ENCODE measurements at places on chromosomes 4 and X. TPM values are rescaled to one million over a fixed set of nuclear protein-coding genes. Genes with fewer than 3 reads are reported as not detected.

Gene RAB40AL
- total RNA-seq, result 0.68 TPM

DNA sequence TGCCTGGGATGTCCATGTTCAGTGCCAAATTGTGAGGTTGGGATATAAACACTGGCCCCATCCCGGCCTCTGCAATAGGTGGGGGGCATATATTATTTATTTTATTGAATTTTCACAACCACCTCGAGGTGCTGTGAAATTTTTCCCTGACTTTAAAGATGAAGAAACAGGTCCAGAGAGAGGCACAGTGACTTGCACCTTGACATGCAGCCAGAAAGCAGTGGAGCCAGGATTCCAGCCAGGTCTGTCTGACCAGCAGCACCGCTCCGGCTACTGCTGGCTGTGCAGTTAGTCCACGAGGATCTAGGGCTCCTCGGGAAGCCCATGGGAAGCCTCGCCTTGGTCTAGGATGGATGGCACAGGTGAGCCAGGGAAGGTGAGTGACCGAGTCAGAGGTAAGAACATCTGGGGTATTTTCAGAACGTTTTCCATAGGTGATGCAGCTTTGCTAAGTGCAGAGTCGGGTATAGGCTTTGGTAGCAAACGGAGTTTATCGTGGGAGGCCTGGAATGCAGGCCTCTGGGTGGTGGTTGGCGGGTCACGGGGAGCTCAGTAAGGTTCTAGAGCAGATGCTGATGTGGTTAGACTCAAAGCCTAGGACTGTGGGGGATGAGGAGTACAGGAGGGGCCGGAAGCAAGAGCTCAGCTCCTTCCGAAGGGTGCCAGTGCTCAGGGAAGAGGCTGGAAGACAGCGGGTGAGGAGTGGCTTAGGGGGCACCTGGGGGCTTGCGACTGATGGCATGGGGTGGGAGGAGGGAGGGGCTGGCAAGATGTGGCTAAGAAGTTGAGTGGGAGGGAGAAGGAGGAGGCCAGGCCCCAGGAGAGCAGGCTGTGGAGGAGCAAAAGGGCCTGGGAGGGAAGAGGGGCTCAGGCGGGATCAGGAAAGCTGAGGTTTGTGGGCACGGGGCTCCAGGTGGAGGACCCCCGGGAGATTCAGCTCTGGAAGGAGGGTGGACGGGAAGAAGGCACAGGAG lies 107.7 kb upstream of the LRPAP1 start:
- ATAC-seq, result no peak

DNA sequence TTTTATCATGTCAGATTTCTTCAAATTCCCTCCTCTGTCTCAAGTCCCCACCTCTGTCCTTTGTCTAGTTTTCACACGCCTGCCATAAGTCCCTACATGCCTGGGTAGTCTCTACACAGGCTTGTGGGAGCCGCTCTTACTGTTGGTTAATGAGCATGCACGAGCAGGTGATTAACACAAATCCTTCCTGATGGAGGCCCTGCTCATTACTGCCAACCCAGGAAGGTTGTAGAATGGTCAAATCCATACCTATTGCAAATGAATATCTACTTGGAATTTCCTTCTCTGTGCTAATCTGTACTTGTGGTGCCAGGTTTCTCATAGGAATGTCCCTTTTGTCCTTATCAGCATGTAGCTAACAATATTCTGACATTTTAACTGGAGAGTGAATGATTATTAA lies 208.4 kb upstream of the HDX start:
- peak; percentile 62 for ATAC-seq

- ATAC-seq, result no peak
Measured at GRCh38 chr4:15443371-15444160, 15.7 kb downstream of the C1QTNF7 start.

GRCh38 chr4:39933671-39934590 lies 43.8 kb downstream of the PDS5A start:
- ATAC-seq, result no peak

GRCh38 chrX:46922611-46923010 lies 10.4 kb downstream of the JADE3 start:
- no peak for ATAC-seq

DNA sequence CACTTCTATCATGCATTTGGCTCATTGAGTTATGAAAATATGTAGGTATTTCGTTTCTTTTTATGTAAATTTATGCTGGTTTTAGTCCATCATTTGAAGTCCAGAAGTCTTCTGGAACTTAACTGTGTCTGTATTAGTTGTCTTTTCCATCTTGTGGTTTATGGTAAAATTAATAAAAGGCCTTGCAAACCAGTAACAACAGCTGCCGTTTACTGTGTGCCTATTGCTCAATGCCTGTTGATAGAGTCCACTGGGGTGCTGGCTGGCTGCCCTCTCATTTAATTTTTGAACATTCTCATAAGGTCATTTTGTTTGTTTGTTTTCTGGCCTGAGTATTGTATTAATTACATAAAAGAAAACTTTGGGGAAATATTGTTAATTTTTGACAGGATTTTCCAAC lies 98.0 kb downstream of the NAA11 start:
- no peak for ATAC-seq

DNA sequence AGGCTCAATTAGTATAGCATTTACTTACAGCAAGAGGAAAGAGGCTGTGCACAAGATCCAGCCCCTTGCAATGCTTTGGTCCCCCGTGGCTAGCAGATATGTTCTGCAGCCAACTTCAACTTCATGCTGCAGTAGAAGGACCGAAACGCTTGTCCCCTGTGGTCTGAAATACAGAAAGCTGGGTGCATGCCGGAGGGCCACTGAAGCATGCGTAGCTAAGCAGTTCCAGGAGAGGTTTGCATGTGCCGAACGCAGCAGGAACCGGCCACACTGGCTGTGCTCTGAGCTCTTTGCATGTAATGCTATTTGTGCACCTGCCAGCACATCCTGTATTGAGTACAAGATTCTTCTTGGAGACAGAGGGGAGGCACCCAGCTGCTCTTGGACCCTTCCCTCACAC lies 35.8 kb upstream of the SHISA3 start:
- ATAC-seq, result no peak

Data from esophagus mucosa (tissue), 1 donor.